ENCODE measurements at places on chromosomes 3 and 15. TPM values are rescaled to one million over a fixed set of nuclear protein-coding genes. Genes with fewer than 3 reads are reported as not detected.

The SMCO1 gene
- total RNA-seq, result 0.24 TPM

The CPNE9 gene
- total RNA-seq, result 1.4 TPM

The STAC gene
- total RNA-seq, result 9.4 TPM

The ANKUB1 gene
- 3.3 TPM for total RNA-seq

The LTF gene
- 0.31 TPM for total RNA-seq

The COL6A5 gene
- total RNA-seq, result 1.5 TPM

The BTLA gene
- total RNA-seq, result 1.4 TPM

DNA sequence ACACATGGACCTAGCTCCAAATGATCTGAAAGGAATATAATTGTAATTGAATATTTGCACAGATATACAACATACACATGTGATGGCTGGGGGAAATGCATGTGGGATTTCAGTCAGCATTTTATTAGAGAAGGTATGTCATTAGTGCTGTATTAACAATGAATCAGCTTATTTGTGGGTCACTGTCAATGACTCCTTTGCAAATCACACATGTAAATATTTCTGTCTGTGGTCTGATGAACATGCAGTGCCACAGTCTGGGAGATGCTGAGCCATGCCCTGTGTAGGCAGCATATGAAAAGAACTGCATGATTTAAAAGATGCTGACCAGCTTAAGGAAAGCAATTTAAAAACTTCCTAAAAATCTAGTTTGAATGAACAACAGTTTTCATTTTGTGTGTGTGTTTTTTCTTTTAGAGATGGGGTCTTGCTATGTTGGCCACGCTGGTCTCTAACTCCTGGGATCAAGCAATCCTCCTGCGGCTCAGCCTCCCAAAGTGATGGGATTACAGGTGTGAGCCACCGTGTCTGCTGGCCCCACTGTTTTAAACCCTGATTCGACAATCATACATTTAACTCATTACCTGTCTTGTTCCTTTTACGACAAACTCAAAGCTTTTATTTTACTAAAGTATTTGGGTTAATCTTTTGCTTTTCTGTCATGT, 803 bp upstream of the B3GNT5 start:
- no peak for DNase-seq

DNA sequence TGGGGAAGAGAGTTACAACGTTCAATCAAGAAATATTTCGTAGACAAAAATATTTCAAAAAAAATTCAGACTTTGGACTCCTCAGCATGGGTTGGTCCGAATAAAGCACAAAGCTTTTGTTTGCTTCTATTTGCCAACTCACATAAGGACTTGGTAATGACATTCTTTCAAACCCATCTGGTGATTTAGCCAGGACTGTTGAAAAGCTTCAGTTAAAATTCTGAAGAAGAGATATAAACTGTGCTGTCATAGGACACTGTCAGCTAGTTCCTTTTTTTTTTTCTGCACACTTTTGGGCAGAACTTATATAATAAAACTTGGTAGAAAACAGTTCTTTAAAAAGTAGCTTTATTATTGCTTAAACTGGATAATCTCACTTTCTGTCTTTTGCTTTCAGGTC, 660.8 kb upstream of the SGO1 start:
- no peak for DNase-seq

GRCh38 chr3:104428337-104428925, 938.3 kb upstream of the ALCAM start:
- DNase-seq, result no peak

GRCh38 chr3:167837466-167837865, 101.9 kb downstream of the SERPINI1 start:
- DNase-seq, result no peak

GRCh38 chr3:148943506-148944205, 47.7 kb upstream of the GYG1 start:
- DNase-seq, result no peak

GRCh38 chr15:89822026-89822425, 7.4 kb upstream of the ANPEP start:
- DNase-seq, result no peak

DNA sequence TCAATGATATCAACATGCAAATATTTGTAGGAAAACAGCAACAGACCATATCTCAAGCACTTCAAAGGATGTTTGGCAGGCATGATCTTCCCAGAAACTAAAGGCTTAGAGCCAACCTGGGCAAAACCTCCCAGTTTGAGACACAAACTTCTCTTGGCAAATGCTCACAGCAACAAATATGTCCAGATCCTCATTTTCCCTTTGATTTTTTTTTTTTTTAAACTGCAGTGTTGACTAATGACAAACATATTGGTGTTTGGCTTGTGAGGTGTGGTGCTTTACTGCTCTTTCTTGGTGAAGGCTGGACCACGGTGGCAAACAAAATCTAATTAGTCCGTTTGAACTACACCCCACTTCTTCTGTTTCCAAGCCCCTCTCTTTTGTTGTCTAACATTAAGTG, 87.2 kb downstream of the EBLN2 start:
- DNase-seq, result no peak

DNA sequence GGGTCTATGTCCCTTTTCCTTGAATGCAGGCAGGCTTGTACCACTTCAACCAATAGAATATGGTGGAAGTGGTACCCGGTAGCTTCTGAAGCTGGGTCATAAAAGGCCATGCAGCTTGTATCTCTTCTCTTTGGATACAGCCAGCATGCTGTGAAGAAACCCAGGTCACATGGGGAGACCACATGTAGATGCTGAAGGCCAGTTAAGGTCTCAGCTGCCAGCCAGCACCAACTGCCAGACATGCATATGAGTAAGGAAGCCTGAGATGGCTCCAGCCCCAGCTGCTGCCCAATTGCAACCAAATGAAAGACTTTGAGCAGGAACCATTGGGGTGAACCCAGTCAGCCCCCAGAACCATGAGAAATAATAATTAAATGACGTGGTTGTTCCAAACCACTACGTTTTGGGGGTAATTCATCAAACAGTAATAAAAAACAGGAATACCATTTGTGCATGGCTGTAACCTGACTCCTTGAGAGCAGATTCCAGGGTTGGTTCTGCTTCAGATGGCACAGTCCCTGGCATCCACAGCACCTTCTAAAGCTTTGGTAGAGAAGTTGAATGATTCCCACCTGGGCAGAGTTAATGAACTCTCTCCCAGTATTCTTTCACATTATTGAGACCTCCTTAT, 3.8 kb downstream of the RBP2 start:
- no peak for DNase-seq

- no peak for DNase-seq
These were observed 197.2 kb upstream of the RBMS3 start for GRCh38 chr3:29083676-29084075.

DNA sequence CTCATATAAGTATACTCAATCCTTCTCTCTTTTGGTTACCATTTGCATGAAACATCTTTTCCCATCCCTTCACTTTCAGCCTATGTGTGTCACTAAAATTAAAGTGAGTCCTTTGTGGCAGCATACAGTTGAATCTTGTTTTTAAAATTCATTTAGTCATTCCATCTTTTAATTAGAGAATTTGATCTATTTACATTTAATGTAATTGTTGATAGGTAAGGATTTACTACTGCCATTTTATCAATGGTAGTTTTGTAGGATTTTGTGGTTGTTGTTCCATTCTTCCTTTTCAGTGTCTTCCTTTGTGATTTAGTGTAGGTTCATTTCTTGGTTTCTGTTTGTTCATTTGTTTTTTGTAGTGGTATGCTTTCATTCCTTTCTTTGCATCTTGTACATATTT, 191.9 kb upstream of the CTNNB1 start:
- DNase-seq, result no peak

DNA sequence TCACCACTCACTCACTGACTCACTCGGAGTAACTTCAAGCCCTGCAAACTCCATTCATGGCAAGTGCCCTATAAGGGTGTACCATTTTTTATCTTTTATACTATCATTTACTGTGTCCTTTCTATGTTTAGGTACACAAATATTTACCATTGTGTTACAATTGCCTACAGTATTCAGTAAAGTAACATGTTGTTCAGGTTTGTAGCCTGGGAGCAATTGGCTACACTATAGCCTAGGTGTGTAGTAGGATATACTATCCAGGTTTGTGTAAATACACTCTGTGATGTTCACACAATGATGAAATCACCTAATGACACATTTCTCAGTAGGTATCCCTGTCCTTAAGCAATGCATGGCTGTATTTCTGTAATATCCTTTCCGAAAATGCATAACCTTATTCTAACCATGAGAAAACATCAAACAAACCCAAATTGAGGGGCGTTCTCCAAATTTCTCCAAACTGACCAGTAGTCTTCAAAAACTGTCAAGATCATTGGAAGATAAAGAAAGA, 17.9 kb upstream of the CNOT10 start:
- DNase-seq, result no peak

GRCh38 chr3:128975276-128975675, 18.6 kb downstream of the CFAP92 start:
- DNase-seq, result no peak

GRCh38 chr15:57656434-57656833, 50.1 kb upstream of the POLR2M start:
- DNase-seq, result no peak

- no peak for DNase-seq
These were observed 136.8 kb downstream of the TBL1XR1 start for GRCh38 chr3:177060492-177060891.

GRCh38 chr3:134473868-134474546, 11.8 kb downstream of the ANAPC13 start:
- peak; percentile 91 for DNase-seq

DNA sequence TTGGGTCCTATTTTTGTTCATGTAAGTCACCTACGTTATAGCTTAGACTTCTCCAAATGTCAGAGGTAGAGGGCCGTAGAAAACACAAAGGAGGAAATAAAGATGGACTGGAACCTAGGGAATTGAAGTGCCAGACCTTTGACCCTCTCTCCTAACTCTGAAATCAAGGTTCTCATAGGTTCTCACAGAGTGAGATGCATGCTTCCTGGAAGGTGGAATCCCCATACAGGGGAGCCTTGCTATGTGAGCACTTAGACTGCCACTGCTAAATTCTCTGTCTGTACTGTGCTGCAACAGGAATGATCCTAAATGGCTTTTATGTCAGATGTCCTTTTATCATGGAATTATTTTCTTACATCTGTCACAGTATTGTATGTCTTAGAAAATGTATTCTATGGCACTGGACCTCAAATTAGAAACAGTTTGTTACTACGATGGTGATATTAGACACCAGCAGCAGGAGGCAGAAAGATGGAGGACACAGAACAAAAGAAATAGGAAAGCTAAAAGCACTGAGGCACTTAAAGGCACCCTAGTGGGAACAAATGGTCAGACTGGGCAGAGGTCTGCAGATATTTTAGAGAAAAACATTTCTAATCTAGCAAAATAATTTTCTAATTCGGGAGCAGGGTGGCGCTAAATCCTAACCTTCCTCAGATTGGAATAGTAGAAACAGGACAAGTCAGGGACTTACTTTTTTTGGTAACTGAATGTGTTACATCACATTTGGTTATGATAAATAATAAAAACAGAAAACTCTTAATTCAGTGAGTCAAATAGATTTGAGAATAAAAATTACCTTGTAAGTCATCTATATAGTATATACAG, 60.2 kb upstream of the CDAN1 start:
- DNase-seq, result no peak

GRCh38 chr3:99633887-99634558, 4.4 kb upstream of the COL8A1 start:
- DNase-seq, result no peak

DNA sequence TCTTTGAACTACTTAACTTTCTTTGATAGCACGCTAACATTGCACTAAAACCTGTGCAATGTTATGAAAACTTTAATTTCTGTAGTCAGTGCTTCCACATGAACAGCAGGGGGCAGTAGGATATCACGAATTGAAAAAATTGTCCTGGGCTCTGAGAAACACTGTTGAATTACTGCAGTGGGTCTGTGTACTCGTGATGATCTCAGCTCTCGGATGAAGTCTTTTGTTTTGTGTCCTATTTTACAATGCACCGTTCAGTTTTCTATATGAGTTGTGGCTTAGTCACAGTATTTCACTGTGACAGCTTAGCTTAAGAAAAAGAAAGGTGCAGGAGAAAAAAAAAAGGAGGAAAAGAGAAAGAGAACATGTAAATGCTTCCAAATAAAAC, 141.3 kb upstream of the CCDC54 start:
- peak; percentile 54 for DNase-seq

- DNase-seq, result no peak
These were observed 4.8 kb upstream of the CAMP start for GRCh38 chr3:48218537-48218936.

DNA sequence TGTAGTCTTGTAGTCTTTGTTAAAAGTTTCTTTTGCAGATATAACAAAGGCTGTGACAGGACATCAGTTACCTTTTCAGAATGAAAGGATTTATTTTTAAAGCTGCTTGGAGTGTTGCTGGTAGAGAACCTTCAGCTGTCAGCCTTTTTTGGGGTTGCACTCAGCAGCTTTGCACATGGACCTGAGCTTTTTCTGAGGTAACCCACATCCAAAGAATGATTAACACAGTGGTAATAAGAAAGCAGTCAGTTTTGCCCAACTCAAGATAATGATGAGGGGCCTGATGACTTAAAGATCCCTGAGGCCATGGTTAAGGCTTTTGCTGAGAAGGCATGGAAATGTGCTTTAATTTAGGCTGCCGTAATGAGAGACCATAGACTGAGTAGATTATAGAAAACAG, 1042.7 kb downstream of the PLOD2 start:
- no peak for DNase-seq

DNA sequence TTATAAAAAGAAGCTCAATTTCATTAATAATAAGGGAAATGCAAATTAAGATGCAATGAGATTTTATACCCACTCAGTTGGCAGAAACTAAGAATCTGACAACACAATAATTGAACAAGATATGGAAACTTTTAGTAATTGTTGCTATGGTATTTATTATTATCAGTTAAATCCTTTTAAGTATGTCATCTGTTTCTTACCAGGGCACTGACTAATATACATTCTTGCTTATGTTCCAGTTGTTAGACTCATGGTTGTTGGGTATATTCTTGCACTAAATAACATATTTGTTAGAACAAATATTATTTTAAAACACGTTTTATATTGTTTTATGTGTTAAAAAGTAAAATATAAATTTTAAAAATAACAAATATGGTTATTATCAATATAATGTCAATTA, 690.3 kb downstream of the MECOM start:
- DNase-seq, result no peak

- no peak for DNase-seq
These were observed 12.2 kb downstream of the CHST13 start for GRCh38 chr3:126536126-126536525.

GRCh38 chr3:170483485-170484262, 65.0 kb downstream of the CLDN11 start:
- DNase-seq, result no peak

All from testis (tissue), 5 donors.